ENCODE measurements at places on chromosomes 2 and 18.

DNA sequence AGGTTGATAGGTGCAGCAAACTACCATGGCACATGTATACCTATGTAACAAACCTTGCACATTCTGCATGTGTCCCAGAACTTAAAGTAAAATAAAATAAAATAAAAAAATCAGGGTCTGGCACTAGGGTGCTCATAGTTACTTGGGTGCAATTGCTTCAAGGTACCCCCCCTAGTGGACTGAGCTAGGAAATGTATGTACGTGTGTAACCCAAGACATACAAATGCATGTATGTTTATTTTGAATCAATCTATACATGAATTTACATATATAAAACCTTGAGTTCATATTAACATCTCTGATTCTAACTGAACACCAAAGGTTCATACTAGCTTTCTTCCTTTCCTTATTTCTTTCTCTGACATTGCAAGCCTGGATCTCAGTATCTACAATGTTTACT lies 51.5 kb downstream of the USP37 start:
- no peak overlapping the region for H3K4me3 ChIP-seq
- H3K27ac ChIP-seq: no peak overlapping the region
- no peaks in the 10 kb centered on the region for H3K27me3 ChIP-seq
- no peaks in the 10 kb centered on the region for H3K36me3 ChIP-seq
- DNase-seq: no peak

- no peak for DNase-seq
- no peak overlapping the region for H3K4me3 ChIP-seq
- no peak overlapping the region for H3K27ac ChIP-seq
- no peaks in the 10 kb centered on the region for H3K4me1 ChIP-seq
- no peaks in the 10 kb centered on the region for H3K36me3 ChIP-seq
Measured at GRCh38 chr2:111912547-111912946, 14.1 kb downstream of the MERTK start.

DNA sequence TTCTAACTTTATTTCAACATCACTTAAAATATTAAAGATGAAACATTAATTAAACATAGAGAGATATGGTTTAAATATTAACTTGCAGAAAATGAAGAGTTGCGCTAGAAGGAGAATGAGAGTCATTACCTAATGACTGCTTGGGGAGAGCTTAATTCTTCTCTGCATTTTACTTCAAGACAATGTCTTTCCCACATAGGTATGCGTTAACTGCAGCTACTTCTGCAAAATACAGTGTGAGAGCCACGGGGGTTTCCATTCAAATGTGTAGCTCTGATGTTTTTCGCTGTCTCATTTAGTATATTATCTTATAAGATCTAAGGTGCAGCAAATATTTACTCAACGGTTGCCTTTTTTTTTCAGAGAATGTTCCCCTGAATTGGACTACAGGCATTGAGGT lies 126.7 kb downstream of the TMX3 start:
- no peaks in the 10 kb centered on the region for H3K4me1 ChIP-seq
- no peak overlapping the region for H3K27ac ChIP-seq
- no peak for DNase-seq
- H3K4me3 ChIP-seq: no peak overlapping the region

- DNase-seq: no peak
- H3K4me3 ChIP-seq: no peak overlapping the region
- no peak overlapping the region for H3K27ac ChIP-seq
- no peaks in the 10 kb centered on the region for H3K27me3 ChIP-seq
- H3K4me1 ChIP-seq: no peaks in the 10 kb centered on the region
Measured at GRCh38 chr2:188278388-188279092, 13.1 kb upstream of the GULP1 start.
